ENCODE measurements at places on chromosomes 2 and 18.
A peak's percentile ranks its signal among the peaks of the same experiment; 100 is the strongest.

DNA sequence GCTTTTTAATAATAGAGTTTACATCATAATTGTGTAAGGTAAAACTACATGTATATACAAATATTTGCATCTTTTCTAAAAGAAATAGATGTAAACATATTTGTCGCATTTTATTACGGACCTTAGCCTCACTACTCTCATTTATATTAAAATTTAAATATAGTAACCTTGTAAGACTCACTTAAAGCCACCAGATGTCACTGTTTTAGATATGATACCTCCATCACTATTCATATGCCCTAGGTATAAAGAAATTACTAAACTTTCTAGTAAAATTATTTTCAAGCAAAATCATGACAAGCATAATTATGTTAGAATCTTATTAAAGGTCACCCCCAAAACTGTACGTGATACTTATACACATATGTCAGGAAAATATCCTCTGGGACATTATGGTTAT is 674.3 kb upstream of the REG3G start:
- DNase-seq = no peak

DNA sequence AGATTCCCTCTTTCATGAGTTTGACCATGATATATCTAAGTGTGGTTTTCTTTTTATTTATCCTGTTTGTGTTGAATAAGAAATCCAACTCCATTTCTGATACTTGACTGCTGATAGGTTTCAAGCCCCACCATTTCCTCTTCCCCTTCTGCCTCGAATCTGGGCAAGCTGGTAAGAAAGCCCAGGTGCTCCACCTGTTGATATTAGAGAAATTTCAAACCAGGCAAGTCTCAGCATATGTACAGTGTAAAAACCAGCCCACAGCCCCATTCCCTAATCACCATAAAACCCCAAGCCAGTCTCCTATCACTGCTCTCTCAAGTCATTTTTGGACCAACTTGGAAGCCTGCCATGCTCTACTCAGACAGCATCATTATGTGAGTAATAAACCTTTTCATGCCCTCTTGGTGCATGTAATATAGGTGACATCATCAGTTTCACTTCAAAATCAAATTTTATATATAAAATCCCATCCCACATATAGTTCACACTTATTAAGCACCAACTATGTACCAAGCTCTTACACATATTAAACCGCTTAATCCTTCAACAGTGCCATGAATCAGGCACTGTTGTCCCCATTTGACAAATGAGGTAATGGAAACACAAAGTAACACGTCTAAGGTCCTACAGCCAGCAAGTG is 46.6 kb downstream of the SMAD2 start:
- DNase-seq = peak; percentile 62

- DNase-seq = no peak
These were observed 20.0 kb upstream of the SGPP2 start for GRCh38 chr2:222404151-222404905.

GRCh38 chr18:293536-293935 is 25.7 kb upstream of the THOC1 start:
- peak; percentile 32 for DNase-seq

DNA sequence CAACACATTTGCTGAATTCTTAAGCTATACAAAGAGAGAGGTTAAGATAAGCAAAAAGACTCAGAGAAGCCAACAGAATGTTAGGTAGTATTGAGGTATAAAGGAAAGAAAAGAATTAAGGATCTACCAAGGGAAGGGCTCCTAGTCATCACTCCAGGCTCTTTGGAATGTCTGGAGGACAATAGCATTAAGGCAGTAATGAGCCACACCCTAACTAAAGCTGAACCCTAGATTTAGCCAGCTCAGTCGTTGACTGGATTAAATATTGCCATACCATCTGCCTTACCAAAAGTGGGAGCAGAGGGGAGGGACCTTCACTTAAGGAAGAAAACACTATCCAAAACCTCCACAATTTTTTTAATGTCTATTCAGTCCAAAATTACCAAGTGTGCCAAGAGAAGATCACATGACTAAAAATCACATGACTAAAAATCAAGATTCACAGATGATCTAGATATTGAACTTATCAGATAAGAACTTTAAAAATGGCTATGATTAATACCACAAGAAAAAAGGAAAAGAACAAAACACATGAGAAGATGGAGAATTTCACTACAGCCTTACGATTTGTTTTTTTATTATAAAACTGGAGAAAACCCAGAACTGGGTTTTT is 59.7 kb downstream of the EXOC6B start:
- no peak for DNase-seq
